ENCODE measurements at places on chromosomes 13 and 19. TPM values are rescaled to one million over a fixed set of nuclear protein-coding genes. Genes with fewer than 3 reads are reported as not detected.

Gene CD79A
- polyA plus RNA-seq: 8.9 TPM

Gene AP1M2
- polyA plus RNA-seq: 102 TPM

Gene MEDAG
- polyA plus RNA-seq: 2.4 TPM

Gene KLF2
- 3.8 TPM for polyA plus RNA-seq

Gene GIPR
- 1.1 TPM for polyA plus RNA-seq

Gene DHDH
- 36.2 TPM for polyA plus RNA-seq

Gene OR7D2
- polyA plus RNA-seq: 0.01 TPM

Gene ATP1A3
- polyA plus RNA-seq: 4.3 TPM

Gene SLAIN1
- polyA plus RNA-seq: 9.5 TPM

Measured in small intestine (tissue), 16 donors.